ENCODE measurements at places on chromosomes 2 and 18. TPM values are rescaled to one million over a fixed set of nuclear protein-coding genes. Genes with fewer than 3 reads are reported as not detected.

GRCh38 chr18:71324356-71324755, 1035.5 kb downstream of the SOCS6 start:
- no peak for DNase-seq

- DNase-seq, result no peak
Measured at GRCh38 chr2:20447437-20448245, 767 bp downstream of the RHOB start.

GRCh38 chr2:98013407-98014042, 17.8 kb upstream of the TMEM131 start:
- DNase-seq, result no peak

- no peak for DNase-seq
Measured at GRCh38 chr2:64937687-64938491, 51.3 kb upstream of the SLC1A4 start.

DNA sequence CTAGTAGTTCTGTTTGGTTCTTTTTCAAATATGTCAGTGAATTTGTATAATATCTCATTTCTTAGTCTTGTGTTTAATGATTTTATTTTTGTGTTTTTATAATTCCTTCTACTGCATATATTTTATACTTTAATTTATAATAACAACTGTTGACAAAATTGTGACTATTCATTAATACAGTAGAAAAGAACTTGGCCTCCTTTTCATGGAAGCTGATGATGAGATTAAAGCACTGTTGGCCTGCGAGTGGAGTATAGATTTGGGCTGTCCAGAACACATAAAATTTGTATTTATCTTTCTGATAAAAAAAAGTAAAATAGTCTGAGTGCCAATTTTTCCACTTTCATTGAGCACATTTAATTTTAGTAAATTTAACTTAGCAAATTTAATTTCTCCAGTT, 12.1 kb downstream of the CFLAR start:
- no peak for DNase-seq

DNA sequence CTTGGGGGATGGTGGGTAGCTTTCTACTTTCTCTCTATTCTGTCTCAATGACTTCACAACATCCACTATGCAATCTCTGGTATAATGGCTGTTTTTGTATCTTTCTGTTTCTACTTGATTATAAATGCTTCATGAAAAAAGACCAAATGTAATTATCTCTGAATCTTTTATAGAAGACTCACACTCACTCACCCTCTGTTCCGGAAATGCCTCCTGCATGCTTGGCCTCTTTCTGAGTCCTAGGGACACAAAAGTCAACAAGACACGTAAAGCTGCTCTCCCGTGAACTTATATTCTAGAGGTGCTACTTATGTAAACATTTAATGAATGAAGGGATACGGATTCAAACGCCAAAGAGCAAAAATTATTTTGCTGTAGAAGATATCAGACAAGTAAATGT, 502.2 kb upstream of the SOX11 start:
- DNase-seq, result peak; percentile 12

Gene RIT2
- total RNA-seq, result not detected

GRCh38 chr2:101675512-101675911, 22.0 kb upstream of the MAP4K4 start:
- DNase-seq, result no peak

DNA sequence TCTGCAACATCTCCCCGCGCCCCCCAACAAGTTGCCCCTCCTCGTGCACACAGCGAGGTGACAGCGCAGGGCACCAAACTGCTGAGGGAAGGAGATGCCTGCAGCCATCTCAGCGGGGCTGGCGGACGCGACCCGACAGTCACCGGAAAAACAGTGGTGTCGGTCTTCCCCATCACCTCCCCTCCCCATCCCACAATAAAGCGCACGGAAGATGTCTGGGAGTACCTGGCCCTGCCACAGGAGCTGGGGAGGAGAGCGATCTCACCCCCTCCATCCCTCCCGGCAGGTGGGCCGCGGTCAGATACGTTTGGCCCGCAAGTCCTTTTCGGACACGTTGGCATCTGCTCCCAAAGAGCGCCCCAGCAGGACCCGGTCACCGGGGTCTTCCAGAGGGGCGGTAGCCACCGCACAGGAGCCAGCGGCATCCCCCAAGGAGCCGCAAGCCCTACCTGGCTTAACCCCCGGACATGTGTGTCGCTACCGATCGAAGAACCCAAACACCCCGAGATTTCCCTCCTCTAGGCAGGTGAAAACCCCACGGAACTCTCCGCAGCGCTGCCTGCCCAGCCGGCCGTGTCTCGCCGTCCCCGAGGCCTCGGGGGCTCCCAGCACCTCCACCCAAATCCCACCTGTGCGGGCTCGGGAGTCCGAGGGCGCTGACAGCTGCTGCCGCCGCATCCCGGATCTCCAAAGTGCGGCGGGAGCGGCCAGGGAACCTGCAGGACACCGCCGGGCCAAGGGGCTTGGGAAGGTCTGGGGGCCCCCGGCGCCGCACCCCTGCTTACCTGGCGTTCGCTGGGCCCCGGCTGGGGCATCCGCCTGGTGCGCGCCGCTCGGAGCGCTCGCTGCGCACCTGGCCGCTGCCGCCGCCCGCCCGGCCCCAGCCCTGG, 657 bp downstream of the ATP8B1 start:
- no peak for DNase-seq

Gene PCGF1
- total RNA-seq, result 56.9 TPM

DNA sequence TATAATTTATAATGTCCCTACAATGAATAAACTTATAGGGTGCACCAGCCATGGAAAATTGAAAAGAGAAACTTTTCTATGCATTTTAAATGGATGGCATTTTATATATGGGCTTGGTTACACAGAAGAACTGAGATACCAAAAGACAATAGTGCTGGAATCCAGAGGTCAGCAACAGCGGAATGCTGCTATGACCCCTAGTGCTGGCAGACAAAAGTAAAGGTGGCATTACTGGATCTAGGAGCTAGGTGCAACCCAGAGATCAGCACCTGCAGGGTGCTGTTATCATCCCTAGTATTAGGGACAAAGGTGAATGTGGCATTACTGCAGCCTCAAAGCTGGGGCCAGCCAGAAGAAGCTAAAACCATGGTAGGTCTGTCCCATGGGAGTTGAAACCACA, 392.7 kb upstream of the ST6GAL2 start:
- DNase-seq, result no peak
